ENCODE measurements at places on chromosomes 16 and 17.

GRCh38 chr17:76684756-76685155 is 26.0 kb downstream of the MXRA7 start:
- DNase-seq, result no peak

GRCh38 chr16:49747654-49748053 is 108.3 kb downstream of the ZNF423 start:
- DNase-seq, result no peak

DNA sequence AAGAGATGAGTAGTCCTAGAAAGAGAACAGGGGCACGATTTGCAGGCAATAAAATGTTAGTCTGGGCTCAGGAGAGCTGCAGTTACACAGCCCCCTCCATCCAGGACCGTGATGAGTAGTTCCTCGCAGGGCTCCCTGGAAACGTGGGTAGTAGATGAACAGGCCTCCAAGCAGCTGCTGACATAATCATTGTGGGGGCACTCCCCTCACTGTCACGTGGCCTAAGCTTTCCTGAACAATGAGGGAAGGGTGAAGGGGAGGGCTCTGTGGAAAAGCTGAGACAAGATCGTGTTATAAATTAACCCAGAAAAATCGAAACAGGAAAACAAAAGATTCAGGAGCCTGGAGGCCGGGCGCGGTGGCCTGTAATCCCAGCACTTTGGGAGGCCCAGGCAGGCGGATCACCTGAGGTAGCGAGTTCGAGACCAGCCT is 1.3 kb upstream of the PER1 start:
- no peak for DNase-seq

DNA sequence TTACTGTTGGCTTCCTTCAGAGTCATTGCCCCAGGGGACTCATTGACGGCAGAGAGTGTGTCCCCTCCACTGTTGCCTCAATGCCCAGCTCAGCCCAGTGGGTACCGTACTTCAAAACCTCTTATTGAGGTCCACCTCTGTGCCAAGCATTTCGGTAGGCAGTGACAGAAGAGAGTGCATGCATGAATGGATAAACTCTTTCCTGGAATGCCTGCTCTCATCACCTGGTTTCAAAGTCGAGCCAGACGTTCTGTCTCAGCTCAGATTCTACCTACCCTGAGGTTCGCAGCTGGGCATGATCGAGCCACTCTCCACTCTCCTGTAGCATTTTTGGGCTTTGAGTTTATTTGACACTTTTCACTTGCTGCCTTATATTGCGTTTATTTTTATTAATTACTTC is 647.0 kb downstream of the MAF start:
- DNase-seq, result no peak

GRCh38 chr16:60771138-60771537 is 1265.1 kb downstream of the CDH8 start:
- DNase-seq, result no peak

DNA sequence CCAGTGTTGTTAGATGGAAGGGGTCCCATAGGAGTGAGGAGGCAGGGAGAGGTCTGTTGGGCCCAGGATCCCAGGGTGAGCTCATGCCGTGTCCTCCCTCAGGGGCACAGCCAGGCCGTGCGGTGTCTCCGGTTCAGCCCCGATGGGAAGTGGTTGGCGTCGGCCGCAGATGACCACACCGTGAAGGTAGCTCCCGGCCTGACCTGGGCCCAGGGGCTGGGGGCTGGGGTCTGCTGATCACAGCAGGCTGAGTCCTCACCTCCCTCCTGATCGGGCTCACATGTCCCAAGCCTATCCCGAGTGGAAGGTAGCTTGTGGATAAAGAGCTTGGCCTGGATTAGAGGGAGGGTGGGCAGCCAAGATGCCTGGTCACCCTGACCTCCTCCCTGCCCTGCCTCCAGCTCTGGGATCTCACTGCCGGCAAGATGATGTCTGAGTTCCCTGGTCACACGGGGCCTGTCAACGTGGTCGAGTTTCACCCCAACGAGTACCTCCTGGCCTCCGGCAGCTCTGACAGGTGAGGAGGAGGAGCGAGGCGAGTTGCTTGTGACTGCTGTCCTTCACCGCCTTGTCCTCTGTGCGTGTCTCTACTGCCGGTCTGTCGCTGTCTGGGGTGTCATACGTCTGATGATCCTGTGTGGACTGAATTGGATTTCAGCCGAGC is 16.1 kb downstream of the KATNB1 start:
- no peak for DNase-seq

GRCh38 chr16:51143196-51143977 is 7.7 kb downstream of the SALL1 start:
- DNase-seq, result no peak

DNA sequence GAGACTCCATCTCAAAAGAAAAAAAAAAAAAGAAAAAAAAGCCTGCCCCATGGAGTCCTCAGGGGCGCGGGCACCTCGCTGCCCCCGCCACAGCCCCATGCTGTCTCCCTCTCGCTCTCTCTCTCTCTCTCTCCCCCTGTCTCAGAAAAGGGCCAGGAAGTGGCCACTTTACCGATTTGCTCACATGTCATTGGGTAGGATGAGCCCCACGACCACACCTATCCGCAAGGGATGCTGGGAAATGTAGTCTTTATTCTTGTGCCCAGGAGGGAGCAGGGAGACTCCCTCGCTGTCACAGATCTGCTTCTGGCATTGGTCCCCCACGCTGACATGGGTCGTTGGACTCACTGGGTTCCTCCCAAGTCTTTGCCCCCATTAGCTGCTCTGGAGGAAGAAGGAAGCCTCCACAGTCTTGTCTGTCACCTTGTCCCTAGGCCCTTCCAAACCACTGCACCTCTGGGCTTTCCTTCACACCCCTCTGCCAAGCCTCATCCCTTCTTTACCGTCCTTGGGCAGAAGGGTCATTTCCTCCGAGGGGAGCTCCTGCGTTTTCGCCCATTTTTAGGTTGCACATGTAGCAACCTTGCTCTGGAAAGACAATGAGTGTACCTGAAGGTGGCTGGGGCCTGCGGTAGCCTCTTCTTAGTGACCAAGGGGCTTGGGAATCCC is 6.9 kb upstream of the GJD3 start:
- peak; percentile 38 for DNase-seq

GRCh38 chr17:6346156-6346786 is 88.7 kb downstream of the AIPL1 start:
- no peak for DNase-seq

DNA sequence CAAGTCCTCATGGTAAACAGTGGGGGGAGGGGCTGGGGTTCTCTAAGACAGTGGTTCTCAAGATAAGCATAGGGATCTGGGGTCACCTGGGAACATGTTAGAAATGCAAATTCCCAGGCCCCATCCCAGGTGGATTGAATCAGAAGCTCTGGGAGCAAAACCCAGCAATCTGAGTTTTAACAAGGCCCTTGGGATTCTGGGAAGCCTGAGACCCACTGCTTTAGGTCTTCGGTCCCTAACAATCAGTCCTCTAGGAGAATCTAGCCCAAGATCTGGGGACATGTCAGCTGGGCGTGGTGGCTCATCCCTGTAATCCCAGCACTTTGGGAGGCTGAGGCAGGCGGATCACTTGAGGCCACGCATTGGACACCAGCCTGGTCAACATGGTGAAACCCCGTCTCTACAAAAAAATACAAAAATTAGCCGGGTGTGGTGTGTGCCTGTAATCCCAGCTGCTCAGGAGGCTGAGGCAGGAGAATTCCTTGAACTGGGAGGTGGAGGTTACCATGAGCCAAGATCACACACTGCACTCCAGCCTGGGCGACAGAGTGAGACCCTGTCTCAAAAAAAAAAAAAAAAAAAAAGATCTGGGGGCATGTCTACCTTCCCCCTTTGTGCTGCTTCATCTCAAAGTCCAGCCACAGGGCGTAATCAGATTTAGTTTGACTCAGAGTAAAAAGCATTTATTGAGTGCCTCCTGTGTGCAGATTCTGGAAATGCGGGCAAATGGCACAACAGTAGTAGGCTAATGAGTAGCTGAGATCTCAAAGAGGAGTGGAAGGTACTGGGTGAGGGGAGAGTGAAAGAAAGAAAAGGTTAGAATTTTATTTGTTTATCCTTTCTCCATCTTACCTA is 8.8 kb upstream of the NR1D1 start:
- DNase-seq, result no peak

- no peak for DNase-seq
These were observed 229.6 kb downstream of the ZFHX3 start for GRCh38 chr16:72818236-72818845.

DNA sequence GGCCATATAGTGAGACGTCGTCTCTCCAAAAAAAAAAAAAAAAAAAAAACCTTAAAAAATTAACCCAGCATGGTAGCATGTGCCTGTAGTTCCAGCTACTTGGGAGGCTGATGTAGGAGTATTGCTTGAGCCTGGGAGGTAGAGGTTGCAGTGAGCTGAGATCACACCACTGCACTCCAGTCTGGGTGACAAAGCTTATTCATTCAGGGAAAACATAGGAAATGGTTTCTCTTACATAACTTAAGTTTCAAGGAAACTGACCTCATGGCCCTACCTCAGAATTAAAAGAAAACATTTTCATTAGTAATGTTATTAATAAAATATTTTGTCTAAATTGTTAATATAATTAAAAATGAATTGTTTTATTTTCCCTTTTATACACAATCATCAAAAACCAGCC is 31.4 kb downstream of the COG1 start:
- DNase-seq, result no peak

DNA sequence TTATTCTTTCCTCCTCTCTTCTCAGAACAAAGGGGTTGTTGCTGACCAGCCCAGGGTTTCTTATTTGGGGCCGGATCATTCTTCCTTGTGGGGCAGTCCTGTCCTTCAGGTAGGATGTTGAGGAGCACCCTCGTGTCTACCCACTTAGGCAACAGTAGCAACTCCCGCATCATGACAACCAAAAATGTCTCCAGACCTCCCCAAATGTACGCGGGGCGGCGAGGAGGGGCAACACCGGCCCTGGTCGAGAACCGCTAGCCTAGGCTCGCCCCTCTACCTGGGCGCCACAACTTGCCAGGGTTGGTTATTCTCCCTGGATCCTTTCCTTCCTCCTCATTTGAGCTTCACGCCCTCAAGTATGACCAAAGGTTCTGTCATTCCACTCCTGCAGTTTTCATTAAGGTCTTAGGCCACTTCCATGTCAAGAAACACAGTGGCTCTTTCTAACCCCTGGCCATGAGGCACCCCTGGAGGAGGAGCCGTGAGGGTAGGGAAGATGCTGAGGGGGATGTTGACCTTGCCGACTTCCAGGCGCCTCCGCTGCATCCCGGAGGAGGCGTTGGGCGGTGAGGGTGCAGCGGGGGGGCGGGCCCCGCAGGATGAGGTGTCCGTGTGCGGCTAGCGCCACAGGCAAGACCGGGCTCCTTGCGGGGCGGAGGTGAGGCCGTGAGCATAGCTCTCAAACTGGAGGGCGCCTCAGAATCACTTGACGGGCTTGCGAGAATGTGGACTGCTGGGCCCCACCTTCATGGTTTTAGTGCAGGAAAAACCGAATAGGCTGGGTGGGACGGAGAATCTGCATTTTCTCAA is 712 bp upstream of the SPECC1 start:
- peak; percentile 46 for DNase-seq

GRCh38 chr17:48840441-48840840 is 9.6 kb downstream of the CALCOCO2 start:
- no peak for DNase-seq

GRCh38 chr16:56294579-56294978 is 103.3 kb downstream of the GNAO1 start:
- DNase-seq, result no peak

- peak; percentile 16 for DNase-seq
These were observed 31.8 kb upstream of the PRM1 start for GRCh38 chr16:11312718-11313492.

DNA sequence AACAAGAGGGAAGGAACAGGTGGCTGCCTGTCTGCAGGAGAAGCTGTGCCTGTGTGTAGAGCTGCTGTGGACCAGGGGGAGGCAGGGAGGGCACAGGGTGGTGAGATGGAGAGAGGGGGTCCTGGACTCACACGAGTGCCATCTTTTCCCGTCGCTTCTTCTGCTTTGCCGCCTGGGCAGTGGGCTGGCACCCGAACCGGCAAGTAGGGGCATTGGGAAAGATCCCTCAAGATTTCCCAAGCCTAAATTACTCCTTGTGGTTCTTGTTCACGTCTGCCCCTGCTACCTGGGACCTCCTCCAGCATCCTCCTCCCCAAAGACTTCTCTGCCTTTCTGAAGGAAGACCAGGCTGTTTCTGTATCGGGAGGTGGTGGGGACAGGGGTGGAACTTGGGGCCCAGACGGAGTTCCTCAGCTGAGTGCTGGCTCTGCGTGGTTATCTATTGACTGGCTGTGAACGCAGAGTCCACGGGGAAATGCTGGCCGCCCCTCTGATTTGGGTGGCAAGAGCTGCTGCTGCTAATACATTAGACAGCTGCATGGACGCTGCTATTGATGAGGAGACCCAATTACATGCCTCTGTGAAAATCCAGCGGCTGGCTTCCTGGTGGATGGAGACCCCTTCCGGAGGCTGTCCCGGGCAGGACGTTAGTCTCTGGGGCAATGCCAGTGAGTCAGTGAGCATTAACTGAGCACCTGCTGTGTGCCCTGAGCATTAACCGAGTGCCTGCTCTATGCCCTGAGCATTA is 114.5 kb downstream of the OR1D5 start:
- DNase-seq, result no peak

- no peak for DNase-seq
These were observed 151.8 kb downstream of the PITPNC1 start for GRCh38 chr17:67528751-67529436.

- DNase-seq, result no peak
These were observed 37.4 kb upstream of the EMP2 start for GRCh38 chr16:10617662-10618420.

DNA sequence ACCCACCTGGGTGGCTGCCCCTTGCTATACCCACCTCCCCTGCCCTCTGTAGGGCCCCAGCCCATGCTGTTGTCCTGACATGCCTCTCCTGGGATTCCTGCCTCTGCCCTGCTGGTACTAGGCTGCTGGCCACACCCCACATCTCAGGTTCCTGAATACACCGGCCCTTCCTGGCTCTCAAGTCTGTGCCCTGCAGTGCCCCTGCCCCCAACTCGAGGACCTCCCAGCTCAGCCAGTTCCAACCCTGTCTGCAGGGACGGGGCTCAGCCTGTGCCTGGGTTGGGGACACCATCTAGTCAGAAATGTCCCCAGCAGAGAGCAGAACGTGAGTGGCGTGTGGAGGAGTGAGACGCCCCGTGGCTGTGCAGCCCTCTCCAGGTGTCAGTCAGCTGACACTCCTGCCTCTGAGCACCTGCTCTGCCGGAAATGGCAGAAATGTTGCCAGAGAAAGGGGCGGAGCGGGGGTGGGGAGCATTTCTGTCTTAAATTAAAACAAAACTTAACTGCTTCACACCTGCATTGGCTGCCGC is 28.7 kb downstream of the ACSF3 start:
- no peak for DNase-seq

- DNase-seq, result no peak
These were observed 510.7 kb downstream of the HAPSTR1 start for GRCh38 chr16:9602189-9602588.

GRCh38 chr16:73062001-73062616 is 14.2 kb upstream of the ZFHX3 start:
- no peak for DNase-seq
